ENCODE measurements at places on chromosomes 5 and 9. TPM values are rescaled to one million over a fixed set of nuclear protein-coding genes. Genes with fewer than 3 reads are reported as not detected.

Gene C9
- total RNA-seq = not detected

Gene SNX2
- 38.0 TPM for total RNA-seq

- no peak for DNase-seq
Observed at GRCh38 chr9:123248630-123249029, 19.8 kb downstream of the STRBP start.

DNA sequence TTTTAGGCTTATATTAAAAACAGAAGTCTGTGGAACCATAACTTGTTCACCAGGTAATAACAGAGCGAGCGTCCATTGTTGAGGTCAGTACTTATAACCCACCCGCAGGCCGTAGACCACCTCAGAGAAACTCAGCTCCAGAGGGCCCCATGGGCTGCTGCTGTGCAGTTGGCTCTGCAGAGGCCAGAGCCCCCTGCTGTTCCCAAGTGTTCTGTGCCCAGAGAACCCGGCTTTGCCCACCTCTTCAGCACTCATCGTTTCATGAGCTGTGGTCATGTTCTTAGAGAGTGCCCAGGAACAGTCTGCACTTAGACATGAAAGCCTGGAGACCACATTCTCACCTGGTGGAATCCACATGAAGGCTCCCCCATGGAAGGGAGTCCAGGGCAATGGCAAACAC lies 50.4 kb upstream of the SLC2A8 start:
- no peak for DNase-seq

- no peak for DNase-seq
Observed at GRCh38 chr9:93124793-93125192, 9.3 kb downstream of the NINJ1 start.

DNA sequence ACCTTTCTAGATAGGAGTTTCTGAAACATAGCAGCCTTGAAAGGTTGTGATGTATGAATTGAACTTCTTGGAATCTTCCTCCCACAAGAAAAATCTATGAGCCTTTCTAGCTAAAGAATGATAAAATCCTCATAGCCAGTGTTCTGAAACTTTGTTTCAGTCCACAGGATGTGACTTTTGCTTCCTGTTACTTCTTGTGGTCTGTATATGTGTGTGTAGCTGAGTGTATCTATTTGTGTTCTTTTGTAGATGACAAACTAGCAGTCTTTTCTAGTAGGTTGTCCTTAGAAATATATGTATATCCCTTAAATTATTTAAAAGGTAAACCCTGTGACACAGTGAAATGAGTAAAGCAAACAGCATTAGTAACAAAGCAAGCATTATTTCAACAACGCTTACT lies 188.8 kb downstream of the MRPS30 start:
- no peak for DNase-seq

All from activated CD4-positive, alpha-beta T cell treated with anti-CD3 and anti-CD28 coated beads, Interleukin-2, amount 10 ng/mL, durations not matched to agents 7 days and 5 days (primary cell).